ENCODE measurements at places on chromosomes 11 and 22.
A peak's percentile ranks its signal among the peaks of the same experiment; 100 is the strongest.

- DNase-seq = peak; percentile 60
Observed at GRCh38 chr11:10197091-10197490, 96.9 kb downstream of the SBF2 start.

- peak; percentile 39 for DNase-seq
Observed at GRCh38 chr11:102276783-102277182, 40.5 kb upstream of the BIRC3 start.

DNA sequence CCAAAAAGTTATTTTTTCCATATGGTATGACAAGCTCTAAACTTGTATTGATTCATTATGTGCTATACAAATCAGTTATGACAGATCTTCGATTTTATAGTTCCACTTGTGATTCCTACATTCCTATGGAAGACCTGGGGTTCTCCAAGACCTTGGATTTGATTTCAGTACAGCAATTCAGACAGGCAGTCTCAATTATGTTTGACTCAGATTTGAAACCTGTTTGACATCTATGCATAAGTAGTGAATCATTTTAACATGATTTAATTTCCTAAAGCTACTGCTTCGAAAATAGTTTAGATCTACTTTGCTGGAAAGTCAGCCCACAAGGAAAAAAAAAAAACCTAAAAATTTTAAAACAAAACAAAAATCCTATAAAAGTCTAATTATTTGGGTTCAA, 820.4 kb downstream of the LUZP2 start:
- DNase-seq = no peak

DNA sequence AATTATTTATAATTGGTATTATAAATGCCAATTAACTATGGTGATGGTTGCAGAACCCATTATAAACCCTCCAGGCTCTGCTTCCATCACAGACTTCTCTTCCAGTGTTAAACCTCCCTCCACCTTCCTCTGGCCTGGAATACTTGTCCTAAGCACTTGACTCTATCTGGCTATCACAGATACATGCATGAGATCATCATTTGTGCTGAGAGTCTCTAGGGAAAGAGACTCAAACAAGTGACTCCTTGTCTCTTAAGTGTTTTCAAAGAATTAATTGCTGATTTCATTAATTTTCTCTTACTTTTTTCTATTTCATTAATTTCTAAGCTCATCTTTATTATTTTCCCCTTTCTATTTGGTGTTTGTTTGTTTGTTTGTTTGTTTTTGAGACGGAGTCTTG, 29.1 kb downstream of the RTL6 start:
- no peak for DNase-seq

DNA sequence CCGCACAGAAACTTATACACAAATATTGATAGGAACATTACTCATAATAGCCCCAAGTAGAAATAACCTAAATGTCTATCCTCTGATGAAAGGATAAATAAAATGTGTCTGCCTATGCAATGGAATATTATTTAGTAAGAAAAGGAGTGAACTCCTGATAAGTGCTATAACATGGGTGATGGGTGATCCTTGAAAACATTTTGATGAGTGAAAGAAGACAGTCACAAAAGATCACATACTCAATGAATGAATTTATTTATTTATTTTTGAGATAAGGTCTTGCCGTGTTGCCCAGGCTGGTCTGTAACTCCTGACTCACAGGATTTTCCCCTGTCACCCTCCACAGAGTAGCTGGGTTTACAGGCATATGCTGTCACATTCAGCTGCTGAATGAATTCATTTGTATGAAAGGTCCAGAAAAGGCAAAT, 17.3 kb downstream of the RNF121 start:
- peak; percentile 19 for DNase-seq

DNA sequence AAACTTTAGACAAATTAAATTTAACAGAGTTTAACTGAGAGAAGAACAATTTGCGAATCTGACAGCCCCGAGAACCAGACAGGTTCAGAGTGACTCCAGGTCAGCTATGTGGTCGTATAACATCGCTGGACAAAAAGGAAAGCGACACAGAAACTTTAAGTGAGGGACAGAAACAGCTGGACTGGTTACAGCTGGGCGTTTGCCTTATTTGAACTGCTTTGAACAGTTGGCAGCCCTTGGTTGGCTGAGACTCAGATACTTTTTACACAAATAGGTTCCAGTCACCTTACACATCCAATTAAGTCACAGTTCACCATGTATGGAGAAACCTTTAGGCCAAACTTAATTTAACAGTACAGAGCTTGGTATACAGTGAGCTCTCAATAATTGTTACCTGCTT, 436.9 kb downstream of the GUCY1A2 start:
- no peak for DNase-seq

- DNase-seq = no peak
Observed at GRCh38 chr22:40462195-40462984, 92.0 kb downstream of the SGSM3 start.

DNA sequence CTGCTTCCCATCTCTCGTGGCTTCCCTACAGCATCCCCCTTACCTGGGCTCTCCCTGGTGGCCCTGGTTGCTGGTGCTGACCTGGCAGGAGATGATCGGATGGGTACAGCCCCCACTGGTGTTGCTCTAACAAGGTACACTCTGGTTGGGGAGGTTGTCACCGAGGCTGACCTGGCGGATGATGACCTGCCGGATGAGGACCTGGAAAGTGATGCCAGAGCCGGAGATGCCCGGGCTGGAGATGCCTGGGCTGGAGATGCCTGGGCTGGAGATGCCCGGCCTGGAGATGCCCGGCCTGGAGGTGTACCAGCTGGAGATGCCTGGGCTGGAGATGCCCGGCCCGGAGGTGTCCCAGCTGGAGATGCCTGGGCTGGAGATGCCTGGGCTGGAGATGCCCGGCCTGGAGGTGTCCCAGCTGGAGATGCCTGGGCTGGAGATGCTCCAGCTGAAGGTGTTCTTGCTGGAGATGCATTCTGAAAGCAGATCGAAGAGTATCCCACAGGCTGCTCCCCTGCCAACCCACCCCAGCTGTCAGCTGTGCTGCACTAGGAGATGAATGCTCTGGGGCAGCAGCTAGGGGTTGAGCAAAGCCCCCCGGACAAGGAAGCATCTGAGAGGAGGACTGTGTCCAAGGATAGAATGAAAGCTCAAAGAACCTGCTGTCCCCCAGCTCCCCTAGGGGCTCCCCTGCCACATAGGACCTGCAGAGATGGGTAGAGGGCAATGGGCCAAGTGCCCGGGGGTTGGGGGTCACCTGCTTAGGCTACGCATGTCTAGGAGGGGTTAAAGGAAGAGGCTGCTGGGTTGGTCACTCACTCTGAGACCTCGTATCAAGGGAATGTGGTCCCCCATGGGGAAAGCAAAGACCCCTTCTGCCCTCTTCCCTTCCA, 10.6 kb downstream of the TMPRSS13 start:
- no peak for DNase-seq

DNA sequence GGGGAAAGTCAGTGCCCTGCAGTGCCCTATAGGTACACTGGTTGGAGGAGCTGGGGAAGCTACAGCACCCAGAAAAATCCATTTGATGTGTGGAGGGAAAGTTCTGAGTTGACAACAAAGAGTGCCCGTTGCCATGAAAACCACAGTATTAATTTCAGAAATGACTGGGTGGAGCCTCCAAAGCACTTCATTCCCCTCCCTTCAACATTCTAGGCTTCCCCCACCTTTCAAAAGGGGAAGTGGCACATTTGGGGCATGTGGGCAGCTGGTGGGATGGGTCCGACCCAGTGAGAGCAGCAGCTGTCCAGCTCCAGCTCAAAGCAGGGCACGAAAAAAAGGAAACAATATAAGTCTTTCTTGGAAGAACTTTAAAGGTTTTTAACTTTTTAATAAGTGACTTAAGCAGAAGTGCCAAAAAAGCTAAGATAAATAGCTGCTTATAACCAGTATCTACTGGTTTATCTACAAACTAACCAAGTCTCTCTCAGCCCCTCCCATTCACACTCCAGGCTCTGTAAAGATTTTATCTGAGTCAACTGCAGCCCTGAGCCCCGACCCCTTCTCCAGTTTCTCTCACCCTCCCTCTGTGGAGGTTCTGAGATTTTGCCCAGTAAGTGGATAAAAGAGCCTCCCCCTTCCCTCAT, 9.0 kb upstream of the AHNAK start:
- no peak for DNase-seq

DNA sequence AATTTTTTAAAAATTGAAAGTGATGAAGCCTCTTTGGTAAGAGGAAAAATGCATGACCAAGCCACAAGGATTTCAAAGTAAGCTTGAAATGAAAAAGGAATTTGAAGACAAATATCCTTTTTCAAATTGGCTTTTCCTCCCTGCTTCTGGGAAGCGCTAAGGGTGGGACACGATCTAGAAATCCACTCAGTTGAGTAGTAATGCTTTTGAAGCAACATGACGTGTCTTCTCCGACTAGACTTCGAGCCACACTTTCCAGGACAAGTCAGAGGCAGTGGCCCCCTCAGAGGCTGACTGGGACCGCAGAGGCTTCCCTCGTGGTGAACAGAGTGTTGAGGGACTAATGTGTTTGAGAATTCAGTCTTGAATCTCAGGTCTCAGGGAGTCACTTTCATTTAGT, 39.8 kb downstream of the KREMEN1 start:
- DNase-seq = peak; percentile 56

DNA sequence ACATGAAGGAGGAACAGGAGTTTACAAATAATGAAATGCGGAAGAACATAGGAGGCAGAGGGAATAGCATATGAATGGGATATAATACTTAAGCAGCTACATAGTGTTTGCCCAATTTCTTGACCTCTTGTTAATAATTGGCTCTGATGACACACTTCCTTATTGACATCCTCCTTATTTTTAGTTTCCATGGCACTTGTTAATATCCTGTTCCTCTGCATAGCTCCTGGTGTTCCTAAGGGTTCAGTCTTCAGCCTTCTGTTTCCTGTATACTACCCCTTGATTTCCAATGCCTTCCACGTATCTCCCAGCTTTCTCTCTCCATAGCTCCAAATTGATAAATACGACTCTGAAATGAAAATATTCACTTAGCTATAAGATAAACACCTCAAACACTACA, 663.8 kb upstream of the API5 start:
- DNase-seq = no peak

- peak; percentile 7 for DNase-seq
Observed at GRCh38 chr11:56910785-56911184, 77.9 kb upstream of the OR5AK2 start.

GRCh38 chr11:13355191-13355590, 77.6 kb downstream of the BMAL1 start:
- no peak for DNase-seq

GRCh38 chr11:14669958-14670357, 26.4 kb downstream of the PDE3B start:
- no peak for DNase-seq

DNA sequence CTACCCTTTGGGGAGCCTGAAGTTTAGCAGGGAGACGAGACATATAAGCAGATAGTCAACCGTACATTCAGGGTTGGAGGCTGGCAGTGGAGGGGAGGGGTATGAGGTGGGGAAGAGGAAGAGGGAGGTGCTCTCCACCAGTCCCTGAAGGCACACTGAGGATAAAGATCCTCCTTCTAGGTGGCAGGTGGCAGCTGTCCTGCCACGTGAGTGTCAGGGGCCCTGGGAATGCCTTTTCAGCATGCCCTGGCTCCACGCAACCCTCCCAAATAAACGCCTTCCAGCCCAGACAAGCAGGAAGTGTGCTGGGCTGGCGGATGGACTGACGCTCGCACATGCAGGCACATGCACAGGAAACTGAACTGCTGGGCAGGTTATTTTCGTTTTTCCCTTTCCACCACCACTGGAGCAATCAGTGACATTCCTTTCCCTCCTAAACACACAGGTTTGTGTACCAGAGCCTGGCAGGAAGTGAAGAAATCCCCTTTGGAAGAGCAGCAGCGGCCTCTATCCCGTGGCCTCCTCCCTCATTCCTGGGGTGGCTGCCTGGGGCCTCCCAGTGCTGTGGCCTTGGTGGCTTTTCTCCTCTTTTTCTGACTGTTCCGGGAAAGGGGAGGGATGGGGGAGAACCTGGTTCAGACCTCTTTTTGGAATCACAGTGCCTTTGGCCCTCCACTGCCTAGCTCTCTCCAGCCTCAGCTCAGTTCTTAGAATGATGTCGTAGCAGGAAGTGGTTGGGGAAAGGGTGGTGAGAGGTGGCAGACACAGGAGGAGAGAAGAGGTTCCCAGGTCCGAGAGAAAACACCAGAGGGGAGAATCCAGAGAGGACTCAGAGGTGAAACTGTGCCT, 157.0 kb upstream of the TIMP3 start:
- DNase-seq = peak; percentile 58

GRCh38 chr22:27299181-27300085, 502.1 kb downstream of the MN1 start:
- DNase-seq = peak; percentile 54

DNA sequence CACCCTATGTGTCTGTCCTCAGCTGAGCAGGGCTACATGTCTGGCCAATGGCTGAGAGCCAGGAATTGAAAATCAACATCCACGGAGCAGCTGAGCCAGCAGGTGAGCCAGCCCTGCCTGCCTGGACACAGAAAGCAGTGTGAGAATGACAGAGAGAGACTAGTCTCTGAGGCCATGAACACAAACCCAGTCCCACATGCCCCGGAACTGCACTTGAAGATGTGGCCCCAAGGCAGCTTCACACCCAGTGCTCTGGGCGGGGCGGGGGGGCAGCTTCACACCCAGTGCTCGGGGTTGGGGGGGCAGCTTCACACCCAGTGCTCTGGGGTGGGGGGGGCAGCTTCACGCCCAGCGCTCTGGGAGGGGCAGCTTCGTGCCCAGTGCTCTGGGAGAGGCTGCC, 37.6 kb downstream of the TRMU start:
- no peak for DNase-seq

DNA sequence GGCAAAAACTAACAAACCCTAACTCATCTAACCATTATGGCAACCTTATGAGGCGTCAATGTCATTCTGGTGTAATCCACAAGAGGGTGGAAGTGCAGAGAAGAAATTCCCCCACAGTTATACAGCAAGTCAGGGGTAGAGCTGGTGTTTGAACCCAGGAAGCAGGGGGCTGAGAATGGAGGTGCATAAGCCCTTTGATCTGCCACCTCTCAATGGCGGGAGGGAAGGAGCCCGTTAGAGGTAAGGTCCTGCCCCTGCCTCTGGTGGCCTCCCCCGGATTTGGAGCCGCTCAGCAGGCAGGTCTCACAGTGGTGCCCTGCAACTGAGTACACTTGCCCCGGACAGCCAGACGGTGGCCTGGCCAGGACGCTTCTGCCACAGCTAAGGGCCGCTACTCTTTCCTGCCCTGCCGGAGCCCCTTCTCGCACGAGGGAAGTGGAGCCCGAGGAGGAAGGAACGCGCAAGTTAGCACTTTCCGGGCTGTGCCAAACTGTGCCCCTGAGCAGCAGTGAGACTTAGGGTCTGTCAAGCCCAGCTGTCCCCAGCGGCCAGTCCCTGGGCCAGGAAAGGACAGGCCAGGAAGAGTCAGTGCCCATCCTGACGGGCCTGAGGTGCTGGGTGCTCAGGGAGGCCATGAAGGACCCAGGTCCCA, 1.1 kb downstream of the FXYD2 start:
- DNase-seq = no peak

DNA sequence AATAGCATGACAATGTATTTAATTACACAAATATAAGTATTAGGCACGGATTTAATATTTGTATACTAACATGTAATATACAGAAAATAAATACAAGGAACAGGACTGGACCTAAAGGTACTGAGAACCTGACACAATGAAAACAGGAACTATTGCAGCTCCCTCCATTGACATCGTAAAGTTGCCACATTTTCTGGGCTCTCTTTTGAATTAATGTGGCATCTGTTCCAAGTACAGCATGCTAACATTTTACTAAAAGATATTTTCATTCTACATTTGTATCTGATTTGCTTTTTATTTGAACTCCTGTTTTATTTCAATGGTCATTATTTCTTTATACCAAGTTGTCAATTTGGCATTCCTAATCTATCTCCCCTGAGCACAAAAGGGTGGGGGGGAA, 15.3 kb downstream of the PHF21A start:
- no peak for DNase-seq
